ENCODE measurements at places on chromosomes 2 and 18.
A peak's percentile ranks its signal among the peaks of the same experiment; 100 is the strongest.

- peak; percentile 48 for DNase-seq
Measured at GRCh38 chr2:96356889-96357288, 21.3 kb downstream of the NCAPH start.

GRCh38 chr2:47521666-47522285 lies 118.8 kb downstream of the MSH2 start:
- no peak for DNase-seq

DNA sequence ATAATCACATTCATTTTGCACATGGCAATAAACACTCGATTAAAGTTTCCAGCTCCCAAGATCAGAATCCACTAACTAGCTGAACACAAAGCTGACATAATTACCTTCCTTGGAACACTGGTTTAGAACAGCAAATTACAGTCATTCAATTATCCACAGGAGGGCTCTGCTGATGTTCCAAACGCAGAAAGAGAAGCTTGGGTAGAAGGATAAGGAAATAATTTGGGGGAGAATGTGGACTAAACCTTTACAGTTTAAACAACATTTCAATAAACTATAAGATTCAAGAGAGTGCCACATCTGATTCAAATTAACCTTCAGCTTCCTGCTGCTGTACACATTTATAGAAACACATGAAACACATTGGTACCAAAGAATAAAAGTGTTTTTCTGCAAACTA lies 67.8 kb upstream of the ARL4C start:
- DNase-seq, result no peak

- DNase-seq, result no peak
Measured at GRCh38 chr2:212592695-212593094, 54.1 kb upstream of the ERBB4 start.

GRCh38 chr18:49021076-49021432 lies 70.3 kb upstream of the SMAD7 start:
- DNase-seq, result peak; percentile 31

DNA sequence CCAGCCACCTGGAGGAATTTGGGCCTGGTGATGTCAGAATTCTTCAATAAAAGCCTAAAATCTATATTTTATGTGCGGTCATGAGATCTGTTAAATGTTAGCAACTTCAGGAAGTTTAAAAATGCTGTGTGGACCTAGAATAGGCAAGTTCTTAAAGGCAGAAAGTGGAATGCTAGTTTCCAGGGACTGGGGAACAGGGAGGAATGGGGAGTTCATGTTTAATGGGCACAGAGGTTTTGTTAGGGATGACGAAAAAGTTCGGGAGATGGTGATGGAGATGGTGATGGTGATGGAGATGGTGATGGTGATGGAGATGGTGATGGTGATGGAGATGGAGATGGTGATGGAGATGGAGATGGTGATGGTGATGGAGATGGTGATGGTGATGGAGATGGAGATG lies 9.2 kb downstream of the TYMS start:
- DNase-seq, result no peak

DNA sequence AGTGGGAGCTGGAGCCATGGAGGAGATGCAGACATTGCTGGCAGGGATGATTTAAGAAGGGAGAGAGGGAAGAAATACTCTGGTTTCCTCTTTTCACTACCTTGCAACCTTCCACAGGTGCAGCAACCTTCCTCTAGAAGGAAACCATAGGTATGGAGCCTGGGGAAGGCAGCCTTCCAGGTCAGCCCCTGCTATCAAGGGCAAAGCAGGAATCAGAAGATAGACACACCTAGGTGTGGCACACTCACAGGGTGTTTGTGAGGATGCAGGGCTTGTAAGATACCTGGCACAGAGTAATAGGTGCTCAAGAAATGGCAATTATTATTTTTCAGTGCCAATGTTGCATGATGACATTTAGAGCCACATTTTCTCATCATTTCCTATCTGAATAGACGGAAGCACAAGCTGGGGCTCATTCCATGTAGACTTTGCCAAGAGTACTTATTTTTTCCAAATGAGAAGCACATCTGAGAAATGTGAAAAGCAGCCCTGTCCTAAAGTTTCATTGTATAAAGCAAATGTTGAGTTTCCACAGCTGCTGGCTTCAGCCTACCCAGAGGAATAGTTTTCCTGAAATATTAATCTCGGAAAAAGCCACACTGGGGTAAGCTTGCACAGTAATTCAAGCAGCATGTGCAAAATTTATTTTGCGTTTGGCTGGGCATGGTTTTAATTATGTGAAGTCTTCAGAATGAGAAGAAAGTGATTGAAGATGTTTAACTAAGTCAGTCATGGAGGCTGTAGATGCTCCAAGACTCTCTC lies 20.6 kb downstream of the EVA1A start:
- DNase-seq, result no peak

- peak; percentile 45 for DNase-seq
Measured at GRCh38 chr18:28175150-28175929, 1.6 kb downstream of the CDH2 start.

- no peak for DNase-seq
Measured at GRCh38 chr18:54783139-54783538, 45.1 kb upstream of the RAB27B start.

DNA sequence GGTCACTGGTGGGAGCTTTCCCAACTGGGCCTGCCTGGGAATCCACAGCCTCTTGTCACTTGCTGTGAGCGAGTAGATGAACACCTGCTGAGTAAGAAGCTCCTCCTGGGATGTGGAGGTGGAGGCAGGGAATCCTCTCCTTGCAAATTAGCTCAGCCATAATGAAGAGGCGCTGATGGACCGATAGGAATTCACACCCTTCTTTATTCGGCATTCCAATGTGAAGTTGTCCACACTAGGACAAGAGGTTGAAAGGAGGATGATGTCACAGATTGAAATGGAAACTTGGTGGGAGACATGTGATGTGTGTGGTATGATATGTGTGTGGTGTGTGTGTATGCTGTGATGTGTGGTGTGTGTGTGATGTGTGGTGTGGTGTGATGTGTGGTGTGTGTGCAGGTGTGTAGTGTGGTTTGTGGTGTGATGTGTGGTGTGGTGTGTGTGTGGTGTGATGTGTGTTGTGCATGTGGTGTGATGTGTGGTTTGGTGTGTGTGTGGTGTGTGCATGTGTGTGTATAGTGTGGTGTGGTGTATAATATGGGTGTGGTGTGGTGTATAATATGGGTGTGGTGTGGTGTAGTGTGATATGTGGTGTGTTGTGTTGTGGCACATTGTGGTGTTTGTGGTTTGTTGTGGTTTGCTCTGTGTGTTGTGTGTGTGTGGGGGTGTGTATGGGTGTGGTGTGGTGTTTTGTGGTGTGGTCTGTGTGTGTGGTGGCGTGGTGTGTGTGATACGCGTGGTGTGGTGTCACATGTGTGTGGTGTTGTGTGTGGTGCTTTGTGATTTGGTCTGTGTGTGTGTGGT lies 216.4 kb downstream of the BCL2 start:
- DNase-seq, result no peak

- no peak for DNase-seq
Measured at GRCh38 chr2:204282525-204282924, 262.8 kb upstream of the PARD3B start.

GRCh38 chr18:75029481-75029880 lies 179.5 kb downstream of the PTGR3 start:
- DNase-seq, result no peak

DNA sequence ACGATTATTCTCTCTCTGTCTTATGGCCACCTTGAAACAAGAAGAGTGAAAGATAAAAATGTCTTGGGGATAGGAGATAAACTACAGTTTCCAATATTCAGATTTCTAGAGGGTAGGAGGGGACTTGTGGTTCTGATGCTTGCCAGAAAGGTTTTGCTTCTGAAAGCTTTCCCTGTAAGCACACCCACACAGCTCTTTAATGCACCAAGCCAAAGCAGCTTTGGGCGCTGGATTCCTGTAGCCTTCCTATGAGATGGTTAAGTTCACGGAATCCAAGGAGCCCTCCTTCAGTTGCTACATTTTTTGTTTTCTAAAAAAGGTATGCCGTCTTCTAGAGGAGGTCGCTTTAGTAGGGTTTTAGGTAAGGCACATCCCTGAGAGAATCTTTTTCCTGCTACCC lies 4.9 kb downstream of the LRRTM1 start:
- DNase-seq, result no peak

GRCh38 chr2:14232217-14232616 lies 400.3 kb upstream of the LRATD1 start:
- no peak for DNase-seq

DNA sequence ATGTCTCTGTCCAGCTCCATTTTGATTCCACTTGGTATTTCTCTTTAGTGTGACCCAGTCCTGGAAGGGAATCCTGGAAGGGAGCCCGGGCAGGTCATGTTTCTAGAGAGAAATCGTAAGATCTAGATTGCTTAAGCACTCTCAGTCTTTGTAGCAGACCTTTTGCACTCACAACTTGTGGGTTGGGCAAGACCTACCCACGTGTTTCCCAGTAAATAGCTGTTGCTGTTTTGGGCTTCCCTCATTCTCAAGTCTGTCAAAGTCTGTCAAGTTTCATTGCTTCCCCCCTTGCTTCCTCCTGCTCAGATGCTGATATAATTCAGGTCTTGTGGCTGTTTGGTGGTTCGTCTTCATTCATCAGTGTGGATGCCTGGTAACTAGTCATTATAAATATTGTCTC lies 17.4 kb upstream of the NEMP2 start:
- DNase-seq, result no peak

DNA sequence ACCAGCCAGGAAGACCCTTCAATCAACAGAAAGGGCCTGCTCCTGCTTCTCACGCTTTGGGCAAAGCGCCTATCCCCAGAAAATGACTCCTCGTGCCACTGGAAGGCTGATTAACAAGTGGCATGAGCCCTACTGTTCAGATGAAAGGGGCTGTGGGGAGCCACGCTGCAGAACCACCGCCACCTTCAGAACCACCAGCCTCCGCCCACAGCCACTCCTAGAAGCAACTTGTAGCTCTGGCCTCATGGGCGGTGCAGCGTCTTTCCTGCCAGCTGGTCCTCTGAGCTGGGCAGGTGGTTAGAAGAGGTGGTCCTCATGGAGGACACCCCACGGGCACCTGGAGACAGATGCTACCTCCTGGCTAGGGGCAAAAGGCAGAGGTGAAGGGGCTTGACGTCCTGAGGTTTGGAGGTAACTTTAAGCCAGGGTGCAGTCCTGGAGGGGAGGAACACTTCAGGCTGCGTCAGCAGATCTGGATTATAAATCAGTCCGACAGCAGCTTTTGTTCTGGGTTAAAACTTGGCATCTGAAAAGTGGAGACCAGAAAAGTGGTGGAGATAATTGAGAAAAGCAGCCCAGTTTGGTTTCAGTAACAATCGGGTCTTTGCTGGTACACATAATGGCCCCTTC lies 861 bp upstream of the SEMA4C start:
- no peak for DNase-seq

DNA sequence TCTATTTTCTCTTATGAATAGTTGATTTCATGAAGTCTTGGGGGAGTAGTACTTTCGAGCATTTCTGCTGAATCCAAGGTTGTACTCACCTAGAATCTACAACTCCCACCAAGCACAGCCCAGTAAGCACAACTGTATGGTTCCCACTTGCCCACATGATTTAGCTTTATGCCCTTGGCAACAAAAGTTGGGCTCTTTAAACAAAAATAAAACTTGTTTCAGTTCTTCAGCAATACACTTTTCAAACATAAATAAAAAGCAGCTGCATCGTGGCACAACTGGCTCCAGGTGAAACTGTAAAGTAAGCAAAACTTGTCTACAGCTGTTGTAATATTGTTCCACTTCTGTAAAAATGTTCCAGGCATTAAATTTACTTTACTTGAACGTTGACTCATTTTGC lies 99.8 kb upstream of the FSIP2 start:
- DNase-seq, result no peak

GRCh38 chr2:215354771-215355695 lies 43.2 kb downstream of the ATIC start:
- no peak for DNase-seq

DNA sequence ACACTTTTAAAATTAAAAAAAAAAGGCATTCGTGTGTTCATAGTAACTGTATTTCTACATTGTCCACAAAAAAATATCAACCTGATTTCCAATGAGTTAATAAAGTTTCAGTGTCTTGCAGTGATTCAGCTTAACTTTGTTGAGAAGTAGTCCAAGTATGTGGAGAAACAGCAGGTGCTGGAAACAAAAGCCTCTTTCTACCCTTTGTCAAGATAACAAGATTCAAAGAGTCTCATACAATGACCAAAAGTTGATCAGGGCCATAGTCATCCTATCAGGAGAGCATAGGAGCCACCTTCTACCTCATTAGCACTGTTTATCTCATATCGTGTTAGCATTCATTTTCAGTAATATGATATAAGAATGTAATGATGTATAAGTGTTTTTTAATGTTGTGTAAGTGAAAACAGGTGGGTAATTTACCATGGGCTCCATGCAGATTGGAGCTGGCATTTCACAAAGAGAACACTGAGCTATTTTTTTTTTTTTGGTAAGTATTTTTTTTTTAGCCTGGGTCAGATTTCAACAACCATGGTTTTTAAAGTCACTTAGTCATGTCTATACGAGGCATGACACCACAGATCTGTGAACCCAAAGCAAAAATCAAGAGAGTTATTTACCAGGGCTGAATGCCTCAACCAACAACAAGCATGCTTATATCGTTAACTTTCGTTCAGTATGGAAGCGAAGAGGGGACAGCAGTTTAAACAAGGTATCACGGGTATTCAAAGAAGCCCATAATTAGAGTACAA lies 165.0 kb upstream of the ZNF521 start:
- no peak for DNase-seq

DNA sequence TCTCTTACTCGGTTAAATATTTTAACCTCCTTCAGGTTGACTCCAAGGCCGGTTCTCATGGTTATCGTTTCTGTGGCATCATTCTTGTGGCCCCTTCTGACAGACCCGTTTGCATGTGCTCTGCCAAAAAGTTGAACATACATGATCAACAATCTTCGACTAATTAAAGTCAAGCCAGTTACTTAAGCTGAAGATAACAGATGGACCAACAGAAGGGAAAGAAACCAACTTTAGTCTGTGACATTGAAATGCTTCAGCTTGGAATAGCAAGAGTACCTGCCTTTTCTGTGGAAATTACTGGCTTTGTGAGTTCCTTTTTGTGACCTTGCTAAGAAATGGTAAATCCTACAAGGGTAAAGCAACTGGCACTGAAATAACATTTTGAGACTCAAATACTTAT lies 1429.1 kb downstream of the LRP1B start:
- no peak for DNase-seq
